Stimulated activated CD8-positive, alpha-beta memory T cell treated with anti-CD3 and anti-CD28 coated beads, Interleukin-15, amount 100 ng/mL, for 1 hour (primary cell): ENCODE measurements at places on chromosomes 2 and 18.

DNA sequence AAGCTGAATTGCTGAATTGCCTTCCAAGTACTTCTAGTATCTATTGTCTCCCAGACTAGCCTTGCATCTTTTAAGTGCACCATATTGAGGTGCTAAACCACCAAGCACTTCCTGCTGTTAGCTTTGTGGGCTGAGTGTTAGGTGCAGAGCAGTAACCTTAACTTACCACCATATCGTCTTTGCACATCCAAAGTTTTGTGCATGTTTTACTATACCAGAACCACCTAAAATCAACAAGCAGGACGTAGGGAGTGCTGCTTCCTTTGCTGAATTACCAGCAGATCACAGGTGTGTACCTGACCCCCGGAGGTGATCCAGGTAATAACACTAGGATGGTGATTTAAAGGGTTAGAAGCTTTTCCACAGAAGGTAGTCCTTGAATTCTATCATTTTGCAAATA, 359.9 kb upstream of the HNRNPA3 start:
- DNase-seq = no peak

- no peak for DNase-seq
Measured at GRCh38 chr18:64718808-64719207, 569.9 kb upstream of the LINC00305 start.

- DNase-seq = no peak
Measured at GRCh38 chr2:20755132-20755800, 67.6 kb downstream of the LDAH start.

DNA sequence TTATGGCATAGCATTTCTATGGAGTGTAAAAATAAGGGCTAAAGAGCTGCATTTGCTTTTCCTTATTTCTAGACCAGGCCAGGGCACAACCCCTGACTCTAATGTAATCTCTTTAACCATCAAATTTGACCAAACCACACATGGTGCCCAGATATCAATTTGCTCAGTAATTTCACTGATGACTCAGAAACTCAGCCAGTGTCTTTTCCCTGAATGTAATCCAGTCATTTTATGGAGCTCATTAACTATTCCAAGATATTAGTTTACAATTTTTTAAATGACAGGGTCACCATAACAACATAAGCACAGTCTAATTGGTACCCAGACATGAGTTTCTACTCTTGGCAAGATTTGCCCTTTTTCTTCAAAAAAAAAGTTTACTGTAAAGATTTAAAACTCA, 270.8 kb upstream of the AGAP1 start:
- DNase-seq = no peak

DNA sequence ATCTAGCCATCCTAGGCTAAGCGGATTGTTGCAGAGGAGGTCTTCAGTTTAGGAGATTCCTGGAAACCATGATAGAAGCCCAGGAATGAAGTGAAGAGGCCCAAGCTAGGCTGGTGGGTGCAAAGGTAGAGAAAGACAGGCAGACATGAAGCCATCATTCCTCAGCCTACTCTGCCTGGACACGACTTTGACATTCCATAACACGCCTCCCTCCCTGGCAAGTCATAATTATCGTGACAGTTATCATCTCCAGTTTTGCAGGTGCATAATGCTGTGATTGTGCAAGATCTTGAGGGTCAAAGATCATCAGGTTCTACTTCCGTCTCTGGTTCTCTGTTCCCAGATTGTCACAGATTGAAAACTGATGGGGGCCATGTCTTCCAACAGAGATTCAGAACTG, 15.2 kb upstream of the FZD5 start:
- DNase-seq = no peak

DNA sequence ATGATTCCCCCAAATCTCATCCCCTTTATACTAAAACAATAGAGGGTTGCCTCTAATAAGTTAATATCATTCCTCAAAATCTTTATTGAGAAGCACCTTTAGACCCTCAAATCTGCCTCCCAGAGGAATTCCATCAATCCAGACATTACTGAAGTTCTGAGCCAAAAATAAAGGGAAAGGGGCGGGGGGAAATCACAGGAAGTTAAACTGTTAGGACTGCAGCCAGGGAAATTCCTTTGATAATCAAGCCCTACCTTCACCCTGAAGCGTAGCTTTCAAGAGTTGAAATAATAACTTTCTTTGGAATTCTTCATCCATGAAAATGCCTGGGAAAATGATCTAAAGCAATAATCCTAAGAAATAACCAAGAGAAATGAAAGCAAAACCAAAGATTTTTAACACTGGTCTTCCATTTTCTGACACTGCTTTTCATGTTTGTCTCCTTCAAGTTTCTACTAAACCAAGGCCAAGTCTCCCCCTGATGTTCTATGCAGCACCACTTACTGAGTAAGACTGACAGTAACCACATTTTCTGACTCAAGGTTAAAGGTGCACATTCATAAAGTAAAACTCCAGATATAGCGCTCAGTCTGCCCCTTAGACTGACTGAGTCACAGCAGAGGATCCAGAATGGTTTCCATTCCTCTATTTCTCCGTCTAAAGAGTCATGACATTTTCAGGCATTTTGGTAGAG, 78.2 kb downstream of the TCF4 start:
- DNase-seq = no peak

GRCh38 chr2:24239553-24239952, 64.7 kb downstream of the FAM228A start:
- no peak for DNase-seq

GRCh38 chr2:239498576-239498975, 97.8 kb upstream of the HDAC4 start:
- no peak for DNase-seq

- DNase-seq = no peak
Measured at GRCh38 chr2:402721-403120, 114.8 kb upstream of the ALKAL2 start.
